ENCODE measurements at places on chromosomes 6 and 20.

DNA sequence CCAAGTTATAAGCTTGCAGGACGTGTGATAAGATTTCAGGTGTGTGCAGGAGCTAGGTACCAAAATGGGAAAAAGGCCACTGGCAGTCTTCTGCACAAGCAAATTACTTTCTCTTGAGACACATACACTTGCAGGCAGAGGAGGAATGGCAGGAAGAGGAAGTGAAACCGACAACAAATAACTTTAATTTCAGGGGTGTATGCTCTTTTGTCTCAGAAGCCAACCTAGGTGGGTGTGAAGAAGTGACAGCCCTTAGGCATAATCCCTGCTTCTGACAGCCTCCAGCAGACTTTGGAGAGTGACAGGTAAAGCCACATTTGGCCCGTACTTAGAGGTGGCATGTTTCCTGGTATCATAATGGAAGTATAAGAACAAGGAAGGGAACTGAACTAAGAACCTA is 118.8 kb upstream of the TRAF3IP2 start:
- no peak for DNase-seq

GRCh38 chr6:7047128-7047527 is 60.6 kb upstream of the RREB1 start:
- no peak for DNase-seq

DNA sequence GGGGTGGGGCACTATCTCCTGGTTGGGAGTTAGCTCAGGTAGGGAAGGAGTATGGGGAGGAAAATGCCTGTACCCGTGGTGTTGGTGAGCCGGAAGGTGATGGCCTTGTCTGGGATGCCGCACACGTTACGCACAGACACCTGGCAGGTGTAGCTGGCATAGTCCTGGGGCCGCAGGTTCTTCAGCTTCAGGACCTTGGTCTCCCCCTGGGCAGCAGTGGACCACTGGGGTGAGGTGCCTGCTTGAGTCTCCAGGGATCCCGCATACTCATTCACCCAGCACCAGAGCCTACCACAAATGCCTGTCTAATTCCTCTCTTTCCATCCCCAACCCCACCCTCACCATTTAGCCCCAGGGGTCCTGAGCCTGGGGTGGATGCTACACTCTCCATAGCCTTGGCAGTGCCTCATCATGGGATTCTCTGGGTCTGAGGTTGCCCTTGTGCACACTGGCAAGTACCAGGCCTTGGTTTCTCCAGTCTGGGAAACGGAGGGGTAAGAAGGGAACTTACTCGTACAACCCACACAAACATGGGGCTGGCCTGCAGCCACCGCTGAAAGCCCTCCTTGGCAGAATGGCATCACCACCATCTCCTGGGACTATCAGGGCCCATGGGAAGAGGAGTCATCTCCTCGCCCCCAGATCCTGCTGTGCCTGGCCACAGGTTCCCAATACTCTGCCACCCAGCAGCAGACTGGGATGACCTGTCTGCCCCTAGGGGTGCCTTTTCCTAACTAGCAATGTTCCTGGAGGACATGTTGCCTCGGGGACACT is 42.8 kb downstream of the MDGA1 start:
- DNase-seq = no peak

- DNase-seq = peak; percentile 58
Measured at GRCh38 chr20:62010551-62011402, 54.9 kb downstream of the TAF4 start.

GRCh38 chr6:143158113-143158581 is 97.5 kb downstream of the AIG1 start:
- no peak for DNase-seq

DNA sequence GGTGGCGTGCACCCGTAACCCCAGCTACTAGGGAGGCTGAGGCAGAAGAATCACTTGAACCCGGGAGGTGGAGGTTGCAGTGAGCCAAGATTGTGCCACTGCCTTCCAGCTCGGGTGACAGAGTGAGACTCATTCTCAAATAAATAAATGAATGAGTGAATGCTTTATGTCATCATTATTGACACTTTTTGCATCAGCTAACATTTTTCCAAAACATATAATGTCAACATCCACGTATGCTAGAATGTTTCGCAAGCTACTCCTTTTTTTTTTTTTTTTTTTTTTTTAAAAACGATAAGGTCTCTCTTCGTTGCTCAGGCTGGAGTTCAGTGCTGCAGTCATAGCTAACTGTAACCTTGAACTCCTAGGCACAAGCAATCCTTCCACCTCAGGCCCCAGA is 72.2 kb downstream of the SENP6 start:
- DNase-seq = no peak

GRCh38 chr6:121839896-121840295 is 404.4 kb downstream of the GJA1 start:
- no peak for DNase-seq

DNA sequence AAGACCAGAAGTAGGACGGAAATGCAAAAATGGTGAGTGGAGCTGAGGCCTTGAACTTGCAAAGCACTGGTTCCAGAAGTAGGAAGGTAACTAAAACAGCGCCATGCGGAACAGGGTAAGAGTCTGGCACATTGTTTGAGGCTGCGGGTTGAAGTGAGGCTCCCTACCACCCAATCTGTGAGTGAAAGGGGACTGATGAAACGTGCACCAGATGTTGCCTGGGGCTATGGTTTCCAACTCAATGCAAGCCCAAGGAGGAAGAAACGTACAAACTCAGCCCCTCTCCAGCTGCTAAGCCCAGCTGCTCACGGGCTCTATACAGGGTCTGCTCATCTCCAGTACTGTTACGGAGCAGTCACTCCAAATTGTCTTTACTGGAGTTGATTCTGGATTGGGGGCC is 68.7 kb upstream of the KCNK16 start:
- DNase-seq = no peak

GRCh38 chr6:165967810-165968407 is 199.7 kb downstream of the TBXT start:
- DNase-seq = no peak

DNA sequence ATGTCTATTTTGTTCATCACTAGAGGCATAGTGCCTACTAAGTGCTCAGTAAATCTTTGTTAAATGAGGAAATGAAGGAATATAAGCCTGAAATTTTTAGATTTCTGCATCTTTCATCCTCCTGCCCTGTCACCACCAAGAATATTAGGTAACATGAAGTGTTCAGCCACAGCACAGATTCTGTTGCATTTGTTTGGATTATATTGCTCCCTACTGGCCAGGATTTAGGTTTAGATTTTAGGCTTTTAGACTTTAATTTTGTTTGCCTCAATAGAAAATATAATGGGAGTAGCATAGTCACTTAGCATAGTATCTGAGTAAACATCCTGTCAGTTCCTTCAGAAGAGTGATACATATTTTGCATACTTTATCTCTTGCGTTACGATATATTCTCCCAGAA is 14.2 kb downstream of the FARS2 start:
- no peak for DNase-seq

GRCh38 chr6:167151648-167152047 is 6.1 kb downstream of the GPR31 start:
- no peak for DNase-seq

GRCh38 chr6:14501914-14502313 is 384.3 kb downstream of the CD83 start:
- DNase-seq = no peak

GRCh38 chr6:21024616-21025015 is 490.4 kb downstream of the CDKAL1 start:
- no peak for DNase-seq

- no peak for DNase-seq
Measured at GRCh38 chr20:24823176-24823784, 125.8 kb upstream of the CST7 start.

DNA sequence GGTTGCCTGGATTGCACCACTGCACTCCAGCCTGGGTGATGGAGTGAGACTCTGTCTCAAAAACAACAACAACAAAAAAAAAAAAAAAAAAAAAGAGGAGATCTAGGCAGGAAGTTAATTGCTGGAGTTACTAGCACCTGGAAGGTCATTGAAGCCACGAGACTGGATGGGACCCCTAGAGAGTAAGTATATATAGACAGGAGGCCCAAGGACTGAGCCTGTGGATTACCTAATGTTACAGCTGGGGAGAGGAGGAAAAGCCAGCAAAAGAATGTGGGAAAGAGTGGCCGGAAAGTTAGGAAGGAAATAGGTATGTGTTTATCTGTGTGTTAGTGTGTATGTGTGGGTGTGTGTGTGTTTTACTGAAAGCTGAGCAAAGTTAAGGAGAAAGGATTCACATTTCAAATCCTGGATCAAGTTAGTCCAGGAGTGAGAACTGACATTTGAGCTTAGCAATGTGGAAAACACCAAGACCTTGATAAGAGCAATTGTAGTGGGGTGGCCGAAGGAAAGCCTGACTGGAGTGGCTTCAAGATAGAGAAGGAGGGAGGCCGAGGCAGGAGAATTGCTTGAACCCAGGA is 38.4 kb downstream of the ANKRD6 start:
- no peak for DNase-seq

DNA sequence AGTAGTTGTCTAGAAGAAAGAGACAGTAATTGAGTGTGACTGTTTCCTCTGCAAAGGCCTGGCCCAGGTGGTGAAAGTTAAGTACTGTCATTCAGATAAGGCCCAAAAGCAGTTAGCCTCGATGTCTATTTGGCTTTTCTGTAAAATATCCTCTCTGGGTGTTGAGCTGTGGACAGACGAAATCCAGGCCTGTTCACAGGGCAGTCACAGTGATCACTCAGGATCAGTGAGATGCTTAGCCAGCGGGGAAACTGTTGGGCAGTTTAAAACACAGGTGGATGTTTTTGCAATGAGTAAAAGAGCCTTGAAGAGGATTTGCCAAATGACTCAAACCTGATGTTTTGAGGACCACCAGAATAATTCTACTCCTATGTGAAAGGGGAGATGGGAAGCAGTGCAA is 22.0 kb upstream of the PRDM1 start:
- DNase-seq = no peak

DNA sequence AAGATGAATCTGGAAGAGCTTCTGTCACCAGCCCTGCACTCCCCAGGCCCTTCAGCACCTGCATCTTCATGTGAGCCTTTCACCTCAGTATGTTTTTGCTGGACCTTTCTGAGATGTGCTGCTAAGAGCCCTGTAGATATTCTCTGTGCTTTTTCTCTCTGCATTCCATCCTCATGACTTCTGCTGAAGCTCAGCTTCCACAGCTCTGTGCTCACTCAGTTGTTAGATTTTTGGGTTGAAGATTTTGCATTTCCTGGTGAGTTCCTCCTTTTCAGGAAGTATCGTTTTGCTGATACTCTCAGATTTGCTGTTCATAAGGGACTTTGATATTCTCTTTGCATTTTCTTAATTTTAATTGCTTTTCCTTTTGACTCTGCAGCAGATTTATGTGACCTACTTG is 18.3 kb downstream of the KIAA1586 start:
- no peak for DNase-seq

DNA sequence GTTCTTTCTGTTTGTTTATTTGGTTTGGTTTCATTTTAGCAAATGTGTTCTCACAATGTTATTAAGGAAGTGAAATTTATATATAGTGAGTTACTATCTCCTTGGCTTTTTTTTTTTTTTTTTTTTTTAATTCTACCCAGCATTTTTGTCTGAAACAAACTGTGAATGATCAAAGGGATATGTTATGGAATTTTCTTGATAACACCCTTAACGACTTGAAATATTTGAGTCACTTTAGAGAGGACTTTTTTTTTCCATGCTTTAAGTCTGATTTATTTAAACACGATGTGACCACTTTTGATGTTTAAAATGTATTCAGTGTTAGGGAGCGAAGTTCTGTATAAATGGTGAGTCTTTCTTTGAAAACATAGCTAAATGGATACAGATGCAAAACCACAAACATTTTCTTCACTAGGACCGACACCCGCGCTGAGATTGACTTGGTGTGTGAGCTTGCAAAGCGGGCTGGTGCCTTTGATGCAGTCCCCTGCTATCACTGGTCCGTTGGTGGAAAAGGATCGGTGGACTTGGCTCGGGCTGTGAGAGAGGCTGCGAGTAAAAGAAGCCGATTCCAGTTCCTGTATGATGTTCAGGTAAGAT is 149.7 kb downstream of the MTHFD1L start:
- DNase-seq = no peak

GRCh38 chr6:132070356-132070755 is 119.2 kb upstream of the CCN2 start:
- no peak for DNase-seq

DNA sequence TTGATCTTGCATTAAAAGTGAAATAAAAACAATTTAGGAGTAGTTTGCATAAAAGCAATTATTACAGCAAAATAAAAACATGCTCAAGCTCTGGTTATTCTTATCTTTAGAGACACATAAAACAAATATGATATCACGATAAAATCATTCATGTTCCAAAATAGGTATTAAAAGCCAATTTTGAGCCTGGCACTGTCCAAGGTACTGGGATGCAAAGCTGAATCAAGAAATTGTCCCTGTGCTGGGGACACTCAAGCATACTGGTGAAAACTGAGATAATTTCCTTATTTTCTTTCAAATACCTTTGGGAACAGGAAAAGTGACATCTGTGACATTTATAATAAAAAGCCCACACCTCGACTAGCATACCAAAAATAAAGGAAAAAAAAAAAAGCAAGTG is 931 bp upstream of the MTCL3 start:
- DNase-seq = no peak

GRCh38 chr6:106381881-106382280 is 21.4 kb downstream of the CRYBG1 start:
- DNase-seq = no peak

DNA sequence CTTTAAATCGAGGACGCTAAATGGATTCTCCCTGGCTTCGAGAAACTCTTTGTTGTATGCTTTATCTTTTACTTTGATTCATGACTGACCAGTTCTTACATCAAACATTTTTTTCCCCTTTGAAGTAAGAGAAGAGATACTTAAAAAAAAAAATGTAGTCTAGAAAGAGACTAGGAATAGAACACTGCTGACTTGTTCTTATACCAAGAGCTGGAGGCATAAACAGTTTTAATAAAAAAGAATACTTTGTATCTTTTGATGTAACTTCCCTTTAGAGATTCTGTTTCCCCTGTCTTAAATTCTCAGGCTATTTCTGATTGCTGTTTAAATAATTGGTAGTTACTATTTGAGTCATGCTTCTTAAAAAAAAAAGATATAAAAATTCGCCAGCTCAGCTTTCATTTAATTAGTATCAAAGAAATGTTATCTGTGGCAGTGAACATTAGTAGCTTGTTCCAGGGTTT is 4.8 kb downstream of the ASXL1 start:
- DNase-seq = no peak

GRCh38 chr6:116268589-116269293 is 11.0 kb downstream of the TSPYL1 start:
- no peak for DNase-seq

DNA sequence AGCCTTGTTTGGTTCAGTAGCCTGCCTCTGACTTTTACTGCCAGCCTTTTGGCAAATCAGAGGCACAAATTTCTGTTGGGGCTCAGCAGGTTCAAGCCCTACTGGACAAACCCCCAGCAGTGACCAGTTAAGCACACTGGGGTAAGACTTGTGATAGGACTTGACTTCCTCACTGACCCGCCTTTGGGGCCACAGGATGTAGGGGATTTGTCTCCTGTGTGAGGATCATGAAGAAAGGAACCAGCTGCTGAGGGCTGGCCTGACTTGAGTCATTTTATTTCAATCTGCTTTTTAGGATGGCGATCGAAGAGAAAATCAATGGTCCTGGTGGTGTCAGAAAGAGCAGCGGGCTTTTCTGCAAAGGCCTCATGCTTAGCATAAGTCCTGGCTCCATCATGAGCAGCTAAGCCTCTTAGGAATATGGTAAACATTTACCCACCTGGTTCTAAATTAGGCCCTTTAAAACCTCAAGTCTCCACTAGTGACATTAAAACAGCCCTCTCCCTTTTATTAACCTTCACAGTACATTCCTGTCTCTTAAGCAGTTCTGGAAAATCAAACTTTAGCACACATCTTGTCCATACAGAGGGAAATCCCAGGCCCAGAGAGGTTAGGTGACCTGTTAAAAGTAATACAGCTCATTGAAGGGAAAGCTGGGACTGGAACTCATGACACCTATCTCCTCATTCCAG is 16.6 kb downstream of the CHMP4B start:
- no peak for DNase-seq

GRCh38 chr6:16418151-16418550 is 179.8 kb downstream of the GMPR start:
- DNase-seq = no peak

All from stimulated activated naive CD8-positive, alpha-beta T cell treated with anti-CD3 and anti-CD28 coated beads, Interleukin-15, amount 100 ng/mL, for 72 hours (primary cell).